Stimulated activated CD4-positive, alpha-beta T cell treated with anti-CD3 and anti-CD28 coated beads, Interleukin-1b, Interleukin-23, amount 100 ng/mL, for 48 hours (primary cell): ENCODE measurements at places on chromosomes 2 and 18.
A peak's percentile ranks its signal among the peaks of the same experiment; 100 is the strongest.

GRCh38 chr2:127694986-127695385 lies 6.3 kb upstream of the SFT2D3 start:
- DNase-seq: no peak

DNA sequence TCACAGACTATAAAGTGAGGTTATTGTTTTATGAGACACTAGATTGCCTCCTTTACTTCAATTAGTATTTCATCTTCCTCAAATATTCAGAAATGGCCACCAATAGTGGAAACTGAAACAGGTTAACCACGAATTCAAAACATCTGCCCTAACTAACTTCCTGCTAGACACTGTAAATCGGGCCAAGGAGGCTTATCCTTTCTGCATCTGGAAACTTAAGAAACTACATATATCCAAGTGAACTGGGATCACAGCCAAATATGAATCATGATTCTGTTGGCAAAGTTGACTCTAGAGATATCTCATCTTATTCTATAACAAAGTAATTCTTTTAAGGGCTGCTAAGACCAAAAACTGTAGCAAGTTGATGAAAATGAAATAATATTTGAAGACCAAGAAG lies 136.6 kb upstream of the ZC3H15 start:
- DNase-seq: no peak

GRCh38 chr2:207925601-207926000 lies 99.7 kb downstream of the PLEKHM3 start:
- DNase-seq: no peak

GRCh38 chr2:183269956-183270355 lies 145.7 kb downstream of the NUP35 start:
- DNase-seq: no peak

GRCh38 chr2:235366390-235366789 lies 127.5 kb upstream of the AGAP1 start:
- no peak for DNase-seq

DNA sequence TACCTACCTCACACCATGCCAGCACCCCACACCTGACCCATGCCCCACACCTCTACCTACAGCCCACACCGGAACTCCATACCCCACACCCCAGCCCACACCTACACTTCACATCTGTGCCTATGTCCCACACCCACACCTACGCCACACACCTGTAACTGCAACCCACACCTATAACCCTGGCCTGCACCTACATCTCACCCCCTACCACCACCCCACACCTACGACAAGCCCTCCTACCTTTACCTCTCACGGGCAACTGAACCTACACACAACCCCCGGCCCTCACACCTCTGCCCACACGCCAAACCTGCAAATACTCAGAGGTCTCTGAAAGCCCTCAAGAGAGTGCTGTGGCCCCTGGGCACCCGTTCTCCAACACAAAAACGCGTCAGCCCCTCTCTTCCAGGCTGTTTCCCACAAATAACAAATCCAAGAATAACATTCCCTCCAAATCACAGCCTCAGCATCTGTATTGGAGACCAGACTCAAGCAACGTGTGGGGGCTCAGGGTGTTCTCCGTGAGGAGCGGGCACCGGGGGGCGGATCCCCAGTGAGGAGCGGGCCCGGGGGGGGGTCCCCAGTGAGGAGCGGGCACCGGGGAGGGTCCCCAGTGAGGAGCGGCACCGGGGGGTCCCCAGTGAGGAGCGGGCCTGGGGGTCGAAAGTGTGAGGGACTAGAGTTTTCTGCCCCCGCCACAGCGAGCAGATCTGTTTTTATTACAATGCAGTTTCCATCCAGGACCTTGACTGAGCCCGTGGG lies 33.4 kb downstream of the SLC66A2 start:
- DNase-seq: no peak

- DNase-seq: peak; percentile 64
These were observed 1.2 kb downstream of the RTKN start for GRCh38 chr2:74440378-74441169.

DNA sequence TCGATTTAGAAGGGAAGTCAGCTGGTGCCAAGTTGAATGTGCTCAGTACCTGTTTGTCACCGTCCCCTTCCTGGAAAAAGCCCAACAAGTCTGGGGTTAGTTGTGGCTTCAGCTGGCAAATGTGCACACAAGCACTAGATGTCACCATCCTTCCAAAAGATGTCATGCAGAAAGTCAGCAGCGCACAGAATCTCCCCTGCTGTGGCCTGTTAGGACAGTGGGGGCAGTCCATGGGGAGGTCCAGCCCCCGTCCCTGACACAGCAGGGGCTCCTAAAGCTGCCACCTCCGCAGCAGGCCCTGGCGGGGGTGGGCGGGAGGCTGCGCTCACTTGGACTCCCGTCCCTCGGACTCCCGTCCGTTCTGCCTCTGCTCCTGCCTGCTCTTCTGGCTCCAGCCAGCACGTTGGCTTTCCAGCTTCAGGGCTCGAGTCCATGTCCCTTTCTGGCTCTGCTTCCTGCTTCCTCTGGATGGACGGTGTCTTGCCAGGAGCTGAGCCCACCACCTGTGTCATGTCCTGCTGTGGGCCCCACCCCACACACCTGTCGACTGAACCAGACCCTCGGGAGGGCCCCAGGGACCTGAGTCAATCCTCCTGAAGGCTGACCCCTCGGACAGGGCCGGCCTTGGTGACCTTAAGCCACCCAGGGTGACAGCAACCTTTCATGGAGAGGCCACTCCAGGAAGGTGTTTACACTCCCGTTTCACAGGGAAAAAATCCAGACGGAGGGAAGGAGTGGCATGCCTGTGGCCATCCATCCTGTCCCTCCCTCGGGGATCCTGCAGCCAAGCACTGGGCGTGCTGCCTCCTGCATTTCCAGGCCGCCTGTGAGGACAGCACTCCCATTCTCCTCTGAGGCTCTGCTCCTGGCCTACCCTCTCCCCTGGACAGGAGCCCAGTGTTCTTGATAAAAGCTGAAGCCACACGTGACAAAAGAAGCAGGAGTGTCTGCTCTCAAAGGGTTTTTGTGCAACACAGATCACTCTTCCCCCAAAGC lies 8.5 kb downstream of the RAB17 start:
- DNase-seq: peak; percentile 74

DNA sequence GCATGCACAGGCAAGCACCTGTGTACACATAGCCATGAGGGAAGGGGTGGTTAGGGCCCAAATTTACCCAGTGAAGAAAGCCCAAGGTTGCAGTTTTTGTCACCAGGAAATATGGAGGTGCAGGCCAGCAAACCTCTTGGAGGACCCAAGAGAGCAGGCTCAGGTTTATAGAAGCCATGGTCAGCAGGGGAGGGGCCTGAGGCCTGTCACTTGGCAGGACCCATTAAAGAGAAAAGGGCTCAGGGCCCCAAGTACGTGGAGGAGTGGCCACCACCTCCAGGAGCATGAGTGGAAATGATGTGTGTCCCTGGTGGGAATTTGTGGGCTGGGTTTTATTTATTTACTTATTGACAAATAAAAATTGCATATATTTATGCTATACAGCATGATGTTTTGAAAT lies 192.9 kb downstream of the HAUS1 start:
- DNase-seq: no peak

DNA sequence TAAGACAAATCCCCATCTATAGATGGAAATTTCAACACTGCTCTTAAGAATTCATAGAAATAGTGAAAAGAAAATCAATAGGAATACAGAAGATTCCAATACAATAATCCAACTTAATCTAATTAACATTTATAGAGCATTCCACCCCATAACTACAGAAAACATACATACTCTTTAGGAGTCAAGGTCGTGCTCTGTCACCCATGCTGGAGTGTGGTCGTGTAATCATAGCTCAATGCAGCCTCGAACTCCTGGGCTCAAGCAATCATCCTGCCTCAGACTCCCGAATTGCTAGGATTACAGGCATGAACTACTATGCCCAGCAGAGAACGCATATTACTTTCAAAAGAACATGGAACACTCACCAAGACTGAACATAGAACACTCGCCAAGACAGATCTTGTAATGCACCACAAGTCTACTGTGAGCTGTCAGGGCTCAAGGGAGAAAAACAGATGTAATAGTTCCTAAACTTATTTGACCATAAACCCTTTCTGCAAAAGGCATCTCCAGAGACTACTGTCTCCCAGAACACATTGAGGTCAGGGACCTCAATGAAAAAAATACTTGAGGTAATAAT lies 14.1 kb downstream of the MEMO1 start:
- no peak for DNase-seq

DNA sequence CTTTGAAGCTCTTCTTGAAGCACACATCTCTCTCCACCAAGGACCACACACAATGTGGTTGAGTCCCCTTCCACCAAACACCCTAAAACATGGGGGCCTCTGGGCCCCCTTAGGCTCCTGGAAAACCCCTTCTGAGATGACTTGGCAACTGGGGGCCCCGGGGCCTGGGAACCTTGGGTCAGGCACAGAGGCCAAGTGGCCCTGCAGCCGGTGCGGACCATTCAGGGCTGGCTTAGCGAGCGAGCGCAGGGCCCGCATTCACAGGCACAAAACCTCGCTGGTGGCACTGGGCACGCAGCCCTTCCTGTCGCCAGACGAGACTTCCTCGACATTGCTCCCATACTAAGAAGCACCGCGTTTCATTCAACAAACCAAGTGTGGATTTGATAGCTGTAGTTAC lies 111.2 kb upstream of the ID2 start:
- DNase-seq: no peak

DNA sequence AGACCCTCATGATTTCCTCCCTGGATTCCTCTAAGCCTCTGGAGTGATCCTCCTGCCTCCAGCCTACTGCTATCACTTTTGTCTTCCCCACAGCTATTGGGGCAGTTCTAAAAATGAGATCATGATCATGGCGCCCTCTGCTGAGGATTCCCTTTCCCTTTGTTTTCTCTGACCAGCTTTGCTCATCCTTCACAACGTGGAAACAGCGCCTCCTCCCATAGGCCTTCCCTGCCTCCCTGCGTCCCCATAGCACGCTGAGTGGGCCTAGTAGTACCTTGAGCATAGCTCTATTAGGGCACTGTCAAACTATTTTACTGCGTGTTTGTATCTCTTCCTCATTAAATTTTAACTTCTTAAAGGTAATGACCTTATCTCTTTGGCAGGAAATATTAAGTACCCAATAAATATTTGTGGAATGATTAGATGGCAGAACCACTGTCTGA lies 207.0 kb upstream of the FANCL start:
- DNase-seq: peak; percentile 11

- DNase-seq: no peak
These were observed 88.0 kb upstream of the ZFP36L2 start for GRCh38 chr2:43314299-43314927.

DNA sequence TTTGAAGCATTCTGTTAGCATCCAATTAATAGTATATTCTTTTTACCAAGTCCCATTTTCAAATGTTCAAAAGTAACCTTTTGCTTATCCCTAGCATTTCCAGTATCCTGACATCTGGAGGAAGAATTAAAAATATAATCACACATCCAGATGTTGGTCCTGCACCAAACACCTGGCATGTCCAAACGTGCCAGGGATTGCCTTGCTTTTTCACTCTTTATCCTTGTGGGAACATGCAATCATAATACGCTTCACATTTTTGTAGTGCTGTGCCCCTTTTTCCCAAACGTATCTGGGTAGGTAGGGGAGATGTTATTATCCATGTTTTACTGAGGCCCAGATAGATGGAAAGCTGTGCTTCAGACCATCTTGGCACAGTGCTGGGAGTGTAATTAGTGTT lies 133.0 kb downstream of the TPGS2 start:
- no peak for DNase-seq

GRCh38 chr18:5756823-5757222 lies 138.5 kb downstream of the TMEM200C start:
- DNase-seq: no peak

DNA sequence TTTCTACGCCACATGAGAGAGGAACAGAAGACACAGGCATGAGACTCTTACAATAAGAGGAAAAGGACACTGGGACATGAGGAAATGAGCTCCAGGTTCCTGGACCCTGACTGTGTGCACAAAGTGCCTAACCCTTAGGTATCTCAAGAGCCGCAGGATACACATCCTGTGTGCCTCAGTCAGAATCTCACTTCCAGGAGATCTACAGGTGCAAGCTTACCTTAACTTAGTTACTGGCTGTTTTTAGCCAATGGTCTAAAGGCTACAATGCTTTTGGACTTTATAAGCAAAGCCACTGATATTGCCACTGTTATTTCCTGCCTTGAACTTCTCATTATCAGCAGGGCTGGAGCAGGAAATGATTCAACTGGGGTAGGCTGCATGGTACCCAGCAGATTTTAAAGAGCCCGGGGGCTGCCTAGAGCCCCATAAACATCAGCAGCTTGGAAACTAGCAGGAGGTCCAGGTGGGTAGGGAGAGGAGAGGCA lies 254.4 kb downstream of the ZNF521 start:
- DNase-seq: no peak

- peak; percentile 37 for DNase-seq
These were observed 10.9 kb upstream of the CDH20 start for GRCh38 chr18:61322265-61322873.

GRCh38 chr2:27681841-27682240 lies 18.2 kb downstream of the SLC4A1AP start:
- DNase-seq: no peak

DNA sequence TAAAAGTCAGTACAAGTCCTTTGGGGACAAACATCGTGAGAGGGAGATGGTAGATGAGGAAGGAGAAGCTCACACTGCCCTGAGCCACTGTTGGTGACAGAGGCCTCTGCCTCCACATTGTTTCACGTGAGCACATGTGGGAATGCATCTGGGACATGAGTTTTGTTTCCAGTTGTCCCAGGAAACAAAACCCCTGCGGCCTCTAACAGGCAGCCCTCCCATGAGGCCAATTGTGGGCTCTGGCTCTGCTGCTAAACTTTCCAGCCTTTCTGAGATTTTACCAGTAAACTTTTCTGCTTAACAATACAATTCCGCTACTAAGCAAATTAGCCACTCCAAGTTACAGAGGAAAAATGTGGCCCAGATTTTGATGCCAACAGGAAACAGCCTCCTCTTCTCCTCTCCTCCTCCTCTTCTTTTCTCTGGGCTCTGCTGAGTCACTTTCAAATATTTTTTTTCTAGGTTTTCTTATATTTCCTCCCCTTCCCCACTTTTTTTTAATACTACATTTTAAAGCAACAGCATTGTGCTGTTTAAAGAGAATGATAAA lies 23.4 kb upstream of the LRRC30 start:
- DNase-seq: no peak

- no peak for DNase-seq
These were observed 260.0 kb upstream of the NRXN1 start for GRCh38 chr2:51291762-51292551.

DNA sequence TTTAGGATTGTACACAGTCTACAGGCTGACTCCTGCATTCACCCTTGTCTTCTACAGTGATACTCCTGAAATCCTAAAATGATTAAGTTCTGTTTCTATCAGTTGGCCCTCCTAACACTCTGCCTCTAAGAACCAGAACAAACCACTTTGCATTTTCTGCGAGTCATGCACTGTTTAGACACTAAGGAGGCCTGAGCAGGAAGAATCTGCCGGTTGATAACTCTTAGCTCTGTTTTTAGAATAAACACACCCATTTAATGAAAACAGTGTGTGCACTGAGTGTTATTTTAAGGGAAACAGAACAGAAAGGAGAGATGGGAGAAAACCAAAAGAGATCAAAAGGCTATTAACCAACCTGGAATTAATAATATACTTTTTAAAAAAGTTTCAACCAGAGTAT lies 22.9 kb upstream of the SSB start:
- DNase-seq: no peak
